ENCODE measurements at places on chromosomes 5 and 9.

DNA sequence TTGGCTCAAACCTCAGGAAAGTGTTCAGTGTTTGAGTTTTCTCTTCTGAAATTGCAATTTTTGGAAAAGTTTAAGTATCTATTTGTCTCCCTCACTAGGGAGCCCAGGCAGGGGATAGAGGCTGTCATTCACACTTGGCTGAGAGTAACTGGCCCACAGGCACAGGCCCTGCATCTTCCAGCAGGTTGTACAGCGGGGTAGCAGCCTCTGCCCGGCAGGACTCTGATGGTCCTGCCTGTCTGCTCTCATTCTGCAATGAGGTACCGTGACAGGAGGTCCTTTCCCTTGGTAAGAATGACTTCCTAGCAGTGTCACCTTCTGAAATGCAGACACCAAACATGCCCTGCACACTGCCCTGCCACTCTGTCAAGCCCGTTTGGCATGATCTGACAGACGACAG is 282.8 kb upstream of the DAP start:
- no peak for DNase-seq

DNA sequence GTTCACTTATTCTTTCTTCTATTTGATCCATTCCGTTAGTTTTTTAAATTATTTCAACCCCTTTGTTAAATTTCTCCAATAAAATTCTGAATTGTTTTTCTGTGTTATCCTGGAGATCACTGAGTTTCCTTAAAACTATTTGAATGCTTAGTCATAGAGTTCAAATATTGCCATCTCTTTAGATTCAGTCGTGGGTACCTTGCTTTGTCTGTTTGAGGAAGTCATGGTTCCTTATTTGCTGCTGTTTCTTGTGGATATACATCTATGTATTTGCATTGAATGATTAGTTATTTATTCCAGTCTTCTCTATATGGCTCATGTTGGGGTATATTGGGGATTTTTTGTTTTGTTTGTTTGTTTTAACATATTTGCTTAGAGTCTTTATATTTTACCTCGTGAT is 80.6 kb downstream of the HINT1 start:
- DNase-seq: no peak

DNA sequence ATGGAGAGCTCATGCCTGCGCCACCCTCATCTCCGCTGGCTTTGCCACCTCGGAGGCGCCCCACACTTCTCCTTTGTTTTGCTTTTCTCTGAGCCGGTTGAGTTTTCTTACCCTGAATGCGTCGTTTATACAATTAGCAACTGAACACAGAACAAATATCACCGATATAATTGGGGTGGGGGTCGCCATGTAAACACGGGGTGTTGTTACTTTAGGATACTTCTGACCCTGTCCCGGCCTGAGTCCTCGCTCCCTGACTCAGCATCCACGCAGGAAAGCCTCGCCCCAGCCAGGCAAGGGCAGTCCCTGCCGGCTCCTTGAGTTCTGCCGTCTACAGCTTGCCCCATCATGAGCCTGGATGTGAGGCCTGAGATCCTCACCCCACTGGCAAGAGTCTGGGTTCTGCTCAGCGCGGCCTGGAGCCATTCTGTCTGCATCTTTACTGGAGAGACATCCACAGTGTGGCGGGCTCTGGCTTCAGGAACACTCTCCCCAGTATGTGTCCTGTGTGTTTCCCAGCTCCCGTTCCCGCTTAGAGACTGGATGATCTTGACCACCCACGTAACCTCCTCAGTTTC is 5.5 kb downstream of the NKX2-5 start:
- DNase-seq: no peak

GRCh38 chr9:109107402-109108240 is 12.1 kb downstream of the TMEM245 start:
- peak; percentile 26 for DNase-seq

DNA sequence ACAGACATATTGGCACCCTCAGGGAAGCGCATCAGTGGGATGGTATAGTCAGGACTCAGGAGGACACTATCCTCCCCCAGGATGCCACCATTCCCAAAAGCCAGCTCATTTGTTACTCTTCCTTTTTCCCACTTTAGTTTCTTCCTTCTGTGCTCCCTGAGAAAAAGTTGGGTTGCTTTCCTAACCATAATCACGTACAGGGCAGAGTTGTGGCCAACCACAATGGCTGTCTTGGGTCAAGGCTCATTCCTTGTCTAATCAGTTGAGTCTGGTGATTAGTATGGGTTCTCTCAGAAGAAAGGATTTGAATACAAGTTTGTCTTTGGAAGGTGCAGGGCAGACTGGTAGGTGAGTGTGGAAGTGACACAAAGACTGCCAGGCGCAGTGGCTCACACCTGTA is 26.6 kb upstream of the ATP6V1G1 start:
- DNase-seq: no peak

GRCh38 chr5:57774439-57774838 is 291.8 kb upstream of the ACTBL2 start:
- DNase-seq: no peak

GRCh38 chr5:655406-655805 is 37.7 kb downstream of the TPPP start:
- no peak for DNase-seq

DNA sequence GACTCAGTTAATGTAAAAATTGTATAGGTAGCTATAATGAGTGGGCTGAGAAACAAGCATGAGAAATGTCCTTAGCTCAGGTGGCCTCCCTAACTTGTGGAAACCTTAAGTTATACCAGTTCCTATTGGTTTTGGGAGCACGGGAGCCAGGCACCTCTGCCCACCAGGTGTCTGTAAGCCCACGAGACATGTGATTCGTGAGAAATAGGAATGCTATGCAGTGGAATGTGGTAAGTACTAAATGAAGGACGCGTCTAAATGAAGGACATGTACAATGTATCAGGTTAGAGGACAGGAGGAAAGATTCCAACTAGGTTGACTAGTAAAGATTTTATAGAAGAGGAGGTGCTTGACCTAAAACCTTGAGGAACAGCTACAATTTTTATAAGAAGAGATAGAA is 46.0 kb upstream of the F2RL2 start:
- DNase-seq: no peak

GRCh38 chr9:71766663-71767062 is 1.6 kb downstream of the CEMIP2 start:
- DNase-seq: no peak

DNA sequence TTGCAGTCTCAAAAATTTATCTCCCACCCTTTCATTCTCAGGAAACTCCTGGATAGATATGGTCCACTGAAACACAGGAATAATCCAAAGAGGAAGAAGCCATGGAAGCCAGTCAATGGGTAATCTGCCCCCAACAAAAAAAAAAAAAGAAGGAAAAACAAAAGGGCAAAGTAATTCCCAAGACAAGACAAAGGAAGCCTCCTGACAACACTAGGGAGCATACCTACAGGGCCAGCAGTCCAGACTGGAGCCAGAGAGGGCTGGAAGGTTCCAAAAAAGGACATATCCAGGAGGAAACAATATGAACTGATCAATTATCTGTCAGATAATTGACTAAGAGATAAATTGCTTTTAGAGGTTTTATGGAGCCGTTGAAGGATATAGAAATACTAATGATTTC is 12.9 kb downstream of the FNIP1 start:
- no peak for DNase-seq

DNA sequence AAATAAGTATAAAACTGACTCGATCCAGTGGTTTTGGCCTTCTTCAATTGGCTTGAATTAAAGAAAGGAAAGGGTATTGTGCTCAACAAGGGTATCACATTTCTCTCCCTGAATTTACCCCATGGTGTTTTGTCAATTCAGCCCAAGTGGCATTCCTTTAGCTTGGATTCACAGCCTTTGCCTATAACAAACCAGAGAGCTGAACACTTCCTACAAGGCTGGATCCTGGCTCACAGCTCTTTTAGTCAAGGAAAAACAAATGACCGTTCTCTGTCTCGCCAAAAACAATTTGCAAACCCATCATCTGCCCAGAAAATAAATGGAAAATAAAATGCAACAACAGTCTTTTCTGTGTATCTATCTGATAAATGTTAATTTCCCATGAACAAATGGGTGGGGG is 5.7 kb downstream of the ZNF366 start:
- DNase-seq: no peak
